ENCODE measurements at places on chromosomes 4 and X. TPM values are rescaled to one million over a fixed set of nuclear protein-coding genes. Genes with fewer than 3 reads are reported as not detected.
A peak's percentile ranks its signal among the peaks of the same experiment; 100 is the strongest.

DNA sequence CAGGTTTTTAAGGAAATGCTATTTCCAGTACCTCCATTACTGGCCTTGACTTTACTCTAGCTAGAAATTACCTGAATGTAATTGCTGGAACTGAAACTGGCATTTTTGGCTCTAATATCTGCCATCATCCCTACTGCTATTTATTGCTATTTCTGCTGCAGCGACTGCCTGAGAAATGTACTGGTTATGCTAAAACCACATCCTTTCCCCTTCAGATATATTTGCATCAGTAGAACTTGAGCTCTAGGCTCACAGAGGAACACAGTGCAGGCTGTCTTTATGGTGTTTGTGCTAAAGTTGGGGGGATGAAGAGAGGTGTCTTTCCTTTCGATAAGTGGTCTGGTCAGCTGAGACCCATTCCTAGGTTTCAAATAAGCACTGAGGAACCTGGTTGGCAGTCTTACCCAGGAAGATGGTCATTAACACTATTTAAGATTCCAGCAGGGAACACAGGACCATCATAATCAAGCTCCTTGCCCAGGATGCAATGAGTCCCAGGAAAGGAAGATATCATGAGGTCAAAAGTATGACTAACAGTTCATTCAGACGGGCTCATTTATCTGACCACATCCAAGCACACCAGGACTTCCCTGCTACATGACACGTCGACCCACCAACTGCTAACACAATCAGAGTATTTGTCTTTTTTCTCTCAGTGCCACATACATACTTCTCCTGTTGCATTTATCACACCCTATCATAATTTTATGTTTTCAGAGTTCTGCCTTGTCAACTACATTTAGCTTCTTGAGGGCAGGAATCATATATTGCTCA lies 137.4 kb downstream of the GABRA3 start:
- DNase-seq, result no peak

- no peak for DNase-seq
Observed at GRCh38 chrX:100731441-100732281, at the start of gene SYTL4. Gene SYTL4 (minus strand): TSS chrX:100732121. CDS start chrX:100702037, 30,084 bp downstream.

DNA sequence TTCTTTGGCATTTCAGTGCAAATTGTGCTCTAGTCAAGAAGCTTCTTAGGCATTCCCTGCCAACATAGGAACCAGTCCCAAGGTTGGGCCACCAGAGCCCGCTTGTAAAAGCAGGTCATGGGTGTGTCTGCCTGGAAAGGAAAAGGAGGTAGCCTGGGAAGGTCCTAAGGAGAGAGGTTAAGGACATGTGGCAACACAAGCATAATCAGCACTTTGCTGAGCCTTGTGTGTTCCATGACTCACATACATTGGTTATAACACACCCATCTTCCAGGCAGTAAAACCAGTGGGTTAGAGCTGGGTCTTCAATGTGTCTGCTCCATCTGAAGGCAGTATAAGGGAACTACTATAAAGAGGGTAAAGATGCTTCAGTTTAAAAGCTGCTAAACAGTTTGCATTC lies 165.0 kb downstream of the FHIP1A start:
- peak; percentile 82 for DNase-seq

- no peak for DNase-seq
Observed at GRCh38 chr4:77352192-77352591, 195.2 kb downstream of the CCNG2 start.

GRCh38 chr4:82491251-82491960 lies 61.0 kb downstream of the ENOPH1 start:
- DNase-seq, result no peak

- peak; percentile 23 for DNase-seq
Observed at GRCh38 chr4:5746829-5747737, 36.1 kb downstream of the EVC start.

- DNase-seq, result peak; percentile 23
Observed at GRCh38 chr4:55002431-55002830, 123.0 kb downstream of the KDR start.

GRCh38 chrX:48520976-48521352 lies 644 bp upstream of the EBP start:
- DNase-seq, result no peak

- DNase-seq, result no peak
Observed at GRCh38 chr4:142112451-142112850, 476.1 kb downstream of the IL15 start.

DNA sequence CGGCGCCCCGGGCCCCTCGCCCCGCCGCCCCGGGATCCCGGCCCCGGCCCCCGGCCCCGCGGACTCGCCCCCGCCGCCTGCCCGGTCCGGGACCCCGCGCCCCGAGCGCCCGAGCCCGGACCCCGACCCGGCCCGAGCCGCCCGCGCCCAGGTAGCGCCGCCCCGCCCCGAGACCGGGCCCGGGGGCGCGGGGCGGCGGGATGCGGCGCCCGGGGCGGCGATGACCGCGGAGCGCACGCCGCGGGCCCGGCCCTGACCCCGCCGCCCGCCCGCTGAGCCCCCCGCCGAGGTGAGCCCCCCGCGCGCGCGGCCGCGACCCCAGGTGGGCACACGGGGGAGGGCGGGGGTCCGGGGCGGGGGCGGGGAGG lies 224 bp downstream of the FGFRL1 start:
- DNase-seq, result no peak

GRCh38 chr4:161655148-161655547 lies 508.7 kb downstream of the FSTL5 start:
- DNase-seq, result no peak

DNA sequence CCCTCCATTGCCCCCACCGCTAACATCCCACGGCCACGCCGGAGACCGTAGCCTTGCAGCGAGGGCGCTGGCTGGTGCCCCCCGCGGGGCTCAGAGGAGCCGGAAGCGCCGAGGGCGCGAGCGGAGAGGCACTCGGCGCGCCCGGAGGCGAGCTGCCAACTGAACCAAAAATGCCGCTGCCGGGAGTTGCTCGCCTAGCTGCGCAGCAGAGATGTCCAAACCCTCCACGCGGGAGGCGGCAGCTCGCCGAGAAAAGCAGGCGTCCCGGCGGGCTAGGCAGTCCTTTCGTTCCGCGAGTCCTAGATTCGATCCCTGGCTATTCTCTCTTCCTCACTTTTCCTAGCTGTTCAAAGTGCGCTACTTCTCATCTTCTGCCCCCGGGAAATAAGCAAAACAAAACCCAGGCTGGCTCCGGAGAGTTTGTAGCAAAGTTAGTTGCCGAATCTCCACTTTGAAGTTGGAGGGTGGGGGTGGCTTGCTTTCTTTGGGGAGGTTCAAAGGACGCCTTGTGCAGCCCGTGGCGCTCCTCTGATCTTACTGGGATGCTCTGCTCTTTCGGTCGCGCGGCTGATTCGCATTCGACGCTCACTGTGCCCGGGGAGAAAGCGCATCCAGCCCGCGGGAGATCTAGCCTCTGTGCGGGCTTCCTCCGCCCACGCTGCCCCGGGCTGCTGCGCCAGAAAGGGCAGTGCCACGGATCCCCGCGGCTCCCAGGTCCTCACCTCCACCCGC lies 723 bp downstream of the NKX6-1 start:
- DNase-seq, result peak; percentile 24

- peak; percentile 1 for DNase-seq
Observed at GRCh38 chrX:57211906-57212305, 74.6 kb upstream of the FAAH2 start.

- DNase-seq, result no peak
Observed at GRCh38 chr4:147761218-147761883, 29.5 kb downstream of the ARHGAP10 start.

- no peak for DNase-seq
Observed at GRCh38 chrX:29528281-29528680, 687.1 kb upstream of the MAGEB2 start.

GRCh38 chrX:72371405-72371804 lies 65.7 kb upstream of the CITED1 start:
- no peak for DNase-seq

GRCh38 chr4:139511320-139511719 lies 44.7 kb downstream of the SETD7 start:
- no peak for DNase-seq

GRCh38 chr4:55733932-55734331 lies 85.7 kb upstream of the EXOC1L start:
- DNase-seq, result peak; percentile 93

DNA sequence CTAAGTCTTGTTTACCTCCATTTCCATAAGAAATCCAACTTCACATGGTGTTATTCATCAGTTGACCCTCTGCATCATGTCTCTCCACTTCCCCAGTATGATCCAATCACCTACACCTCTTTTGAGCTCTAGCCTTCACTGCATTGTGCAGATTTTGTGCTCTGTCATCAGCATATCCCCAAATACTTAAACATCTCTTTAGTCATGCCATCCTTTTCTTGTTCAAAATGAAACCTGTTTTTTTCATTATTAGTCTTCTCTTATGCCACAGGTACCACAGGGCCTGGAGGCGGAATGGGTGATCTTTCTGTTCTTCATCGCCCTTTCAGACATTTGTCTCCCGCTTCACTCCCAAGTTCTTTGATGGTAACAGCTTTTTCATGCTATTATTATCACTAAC lies 382.7 kb upstream of the GALNTL6 start:
- DNase-seq, result no peak

- DNase-seq, result no peak
Observed at GRCh38 chr4:100834616-100835015, 316.8 kb upstream of the EMCN start.

GRCh38 chr4:149993030-149993429 lies 85.2 kb upstream of the DCLK2 start:
- DNase-seq, result peak; percentile 9

GRCh38 chrX:10073671-10074070 lies 83.1 kb upstream of the CLCN4 start:
- no peak for DNase-seq

DNA sequence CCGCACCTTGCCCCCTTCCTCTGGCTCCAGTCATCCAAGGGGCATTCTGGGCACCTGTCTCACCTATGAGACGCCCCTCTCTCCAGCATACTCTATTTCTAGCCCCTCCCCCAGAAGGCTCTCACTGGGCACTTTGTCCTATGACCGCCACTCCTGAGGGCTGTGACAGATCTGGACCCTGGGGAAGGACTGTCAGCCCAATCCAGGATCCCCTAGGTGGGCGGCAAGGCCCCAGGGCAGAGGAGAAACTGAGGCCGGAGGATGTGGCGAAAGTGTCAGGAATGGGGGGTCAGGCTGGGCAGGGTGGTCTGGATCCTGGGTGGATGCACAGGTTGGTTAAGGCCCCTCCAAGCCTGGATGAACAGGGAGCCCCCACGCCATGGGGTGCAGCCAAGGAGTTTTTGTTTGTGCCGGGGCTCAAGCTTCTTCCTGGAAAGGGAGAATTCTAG lies 16.2 kb upstream of the NAT8L start:
- no peak for DNase-seq

- no peak for DNase-seq
Observed at GRCh38 chr4:78020677-78021076, 36.4 kb upstream of the FRAS1 start.

NPNT gene
- not detected for polyA plus RNA-seq

GUCY1B1 gene
- 0.77 TPM for polyA plus RNA-seq

HTN3 gene
- not detected for polyA plus RNA-seq

DKC1 gene
- polyA plus RNA-seq, result 69.3 TPM

MAGEA12 gene
- not detected for polyA plus RNA-seq

WDR17 gene
- 0.18 TPM for polyA plus RNA-seq

All from mammary epithelial cell (primary cell).